Fibroblast of lung (primary cell): ENCODE measurements at places on chromosomes 3 and 15. TPM values are rescaled to one million over a fixed set of nuclear protein-coding genes. Genes with fewer than 3 reads are reported as not detected.

DNA sequence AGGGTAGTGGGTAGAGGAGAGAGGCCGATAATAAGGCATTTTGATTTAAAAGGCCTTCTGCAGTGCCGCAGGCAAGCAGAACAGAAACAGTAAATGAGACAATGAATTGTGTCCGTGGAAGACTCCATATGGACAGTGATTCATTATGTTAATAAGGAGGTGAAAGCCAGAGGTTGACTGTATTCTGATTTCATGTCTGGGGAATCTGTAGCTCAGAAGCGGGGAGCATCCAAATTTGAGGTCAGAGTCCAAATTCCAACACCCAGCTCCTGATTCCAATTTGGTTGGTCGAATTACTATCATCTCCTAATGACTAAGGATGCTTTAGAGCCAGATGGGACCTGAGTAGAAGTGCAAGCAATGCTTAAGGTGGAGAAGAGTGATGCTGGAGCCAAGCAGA, 1.0 kb upstream of the TBC1D21 start:
- no peak for DNase-seq
- H3K36me3 ChIP-seq: no peaks in the 10 kb centered on the region
- H3K27ac ChIP-seq: no peak overlapping the region
- no peak overlapping the region for H3K4me3 ChIP-seq
- H3K4me1 ChIP-seq: no peaks in the 10 kb centered on the region
- H3K27me3 ChIP-seq: peaks cover 27% of the 10 kb centered on the region

DNA sequence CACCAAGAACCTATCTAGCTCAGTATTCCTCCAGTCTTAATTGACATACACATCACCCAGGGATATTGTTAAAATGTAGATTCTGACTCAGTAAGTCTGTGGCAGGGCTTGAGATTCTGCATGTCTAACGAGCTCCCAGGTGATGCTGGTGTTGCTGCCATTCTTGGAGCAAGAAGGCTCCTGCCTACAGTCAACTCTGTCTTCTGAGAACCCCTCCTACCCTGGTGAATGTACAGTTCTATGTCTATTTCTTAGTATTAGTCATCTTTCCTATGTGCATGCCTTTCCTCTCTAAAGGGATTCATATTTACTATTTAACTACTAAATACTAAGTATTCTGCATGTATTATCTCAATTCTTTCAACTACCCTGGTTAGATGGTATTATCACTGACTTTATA, 268.7 kb downstream of the EDEM1 start:
- H3K4me1 ChIP-seq: no peaks in the 10 kb centered on the region
- DNase-seq: no peak
- no peak overlapping the region for H3K27ac ChIP-seq
- no peaks in the 10 kb centered on the region for H3K27me3 ChIP-seq

DNA sequence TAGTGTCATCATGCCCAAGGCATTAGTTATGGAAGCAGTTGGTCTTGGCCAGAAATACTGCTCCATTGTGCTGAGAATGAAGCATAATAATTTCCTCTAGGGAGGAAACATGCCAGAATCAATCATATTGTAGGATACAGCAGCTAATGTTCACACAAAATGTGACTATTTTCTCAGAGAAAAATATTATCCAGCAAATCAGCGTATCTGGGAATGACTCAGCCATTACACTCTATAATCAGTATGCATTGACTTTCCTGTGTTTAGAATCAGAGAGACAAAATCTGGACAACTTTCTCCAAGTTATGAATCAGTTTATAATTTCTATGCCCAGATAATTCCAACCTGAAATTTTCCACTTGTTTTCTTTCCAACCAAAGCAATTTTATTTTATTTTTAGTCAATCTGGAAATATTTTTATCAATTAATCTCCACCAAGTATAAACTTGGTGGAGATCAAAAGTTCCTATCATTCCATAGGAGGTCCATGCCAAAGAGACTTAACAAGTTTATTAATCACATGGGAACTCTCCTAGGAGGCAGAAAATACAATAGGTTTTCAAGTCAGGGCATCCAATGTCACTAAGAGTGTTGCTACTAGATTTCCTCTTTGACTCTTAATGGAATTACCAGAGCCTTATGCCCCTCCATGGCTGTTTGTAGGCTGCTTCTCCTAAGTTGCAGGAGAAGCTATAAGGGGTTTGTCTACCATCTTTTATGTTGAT, 36.4 kb downstream of the SUCNR1 start:
- H3K27ac ChIP-seq: no peak overlapping the region
- no peak overlapping the region for H3K4me3 ChIP-seq
- no peaks in the 10 kb centered on the region for H3K4me1 ChIP-seq
- no peaks in the 10 kb centered on the region for H3K27me3 ChIP-seq

GRCh38 chr15:41804361-41804760, 23.5 kb upstream of the JMJD7 start:
- no peak overlapping the region for H3K4me3 ChIP-seq
- peaks cover 2% of the 10 kb centered on the region for H3K36me3 ChIP-seq
- H3K27ac ChIP-seq: no peak overlapping the region
- no peaks in the 10 kb centered on the region for H3K27me3 ChIP-seq
- no peak for DNase-seq

Gene LIPC
- polyA plus RNA-seq: 0.51 and 0.82 TPM in 2 replicates

Gene PPIB
- 1,174 and 1,227 TPM in 2 replicates for polyA plus RNA-seq
